ENCODE measurements at places on chromosomes 6 and 20.

DNA sequence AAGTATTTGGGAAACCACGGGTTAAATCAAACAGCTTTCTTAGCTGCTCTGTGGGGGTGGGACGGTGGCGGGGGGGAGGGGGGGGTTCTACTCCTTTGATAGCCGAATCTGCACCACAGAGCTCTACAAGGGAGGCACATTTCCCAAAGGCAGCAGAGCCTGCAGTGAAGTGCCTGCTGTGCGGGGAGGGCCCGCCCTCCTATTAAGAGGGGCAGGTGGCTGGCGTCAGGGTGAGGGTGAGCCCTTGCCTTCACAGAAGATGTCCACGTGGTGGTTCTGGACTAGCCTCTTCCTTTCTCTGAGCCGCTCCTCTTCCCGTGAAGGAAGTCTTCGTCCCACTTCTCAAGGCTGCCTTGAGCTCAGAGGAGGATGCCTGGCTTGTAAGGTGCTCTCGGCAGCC is 174.9 kb upstream of the THBS2 start:
- no peak for DNase-seq

- DNase-seq, result no peak
Measured at GRCh38 chr6:146948790-146949342, 255.4 kb upstream of the STXBP5 start.

GRCh38 chr6:3825851-3826581 is 23.2 kb upstream of the FAM50B start:
- no peak for DNase-seq

- DNase-seq, result no peak
Measured at GRCh38 chr6:109052852-109053251, 41.8 kb downstream of the SESN1 start.

DNA sequence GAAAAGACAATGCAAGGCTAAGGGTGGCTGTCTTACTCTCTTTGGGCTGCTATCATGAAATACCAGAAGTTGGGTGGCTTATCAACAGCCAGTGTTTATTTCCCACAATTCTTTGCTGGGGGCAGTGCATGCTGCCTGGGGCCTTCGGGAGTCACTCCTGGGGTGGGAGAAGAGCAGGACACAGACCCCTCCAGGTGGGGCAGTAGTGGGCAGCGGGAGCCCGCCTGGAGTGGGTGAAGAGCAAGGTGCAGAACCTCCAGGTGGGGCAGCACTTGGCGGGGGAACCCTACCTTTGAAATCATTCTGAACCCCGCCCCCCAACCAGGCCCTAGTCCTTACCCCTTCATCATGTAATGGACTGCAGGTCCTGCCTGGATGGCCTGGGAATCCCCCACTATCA is 69.6 kb upstream of the THBS2 start:
- DNase-seq, result no peak

DNA sequence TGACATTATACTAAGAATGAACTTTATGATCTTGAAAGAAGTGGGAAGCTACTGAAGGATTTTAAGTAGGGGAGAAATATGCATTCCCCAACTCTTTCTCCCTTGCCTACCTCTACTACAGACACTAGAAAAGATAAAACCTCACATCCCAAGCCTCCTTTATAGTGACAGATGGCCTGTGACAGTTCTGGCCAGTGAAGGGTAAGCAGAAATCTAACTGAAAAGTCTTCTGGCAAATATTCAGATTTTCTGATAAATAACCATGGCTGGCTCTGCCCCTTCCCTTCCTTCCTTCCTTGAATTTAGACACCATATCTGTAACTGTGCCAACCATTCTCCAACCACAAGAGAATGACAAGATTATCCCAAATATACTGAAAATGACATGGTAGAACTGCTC is 10.2 kb upstream of the BEND6 start:
- no peak for DNase-seq

DNA sequence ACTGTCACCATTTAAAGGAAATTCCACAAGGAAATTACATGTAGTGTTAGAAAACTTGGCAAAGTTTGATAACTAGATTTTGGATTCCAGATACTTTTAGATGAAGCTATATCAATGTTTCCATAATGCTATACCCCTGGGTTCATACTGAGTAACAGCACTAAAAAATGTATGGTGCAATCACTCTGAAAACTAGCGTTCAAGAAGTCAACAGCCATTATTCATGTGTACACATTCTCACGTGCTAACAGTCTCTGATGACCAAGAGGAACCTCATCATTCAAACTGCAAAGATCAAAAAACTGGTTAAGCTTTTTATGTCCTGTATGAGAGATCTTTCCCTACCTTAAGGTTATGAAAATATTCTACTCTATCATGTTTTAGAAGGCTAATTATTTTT is 197.6 kb downstream of the GMDS start:
- no peak for DNase-seq

GRCh38 chr20:7500231-7500663 is 440.0 kb downstream of the HAO1 start:
- no peak for DNase-seq

DNA sequence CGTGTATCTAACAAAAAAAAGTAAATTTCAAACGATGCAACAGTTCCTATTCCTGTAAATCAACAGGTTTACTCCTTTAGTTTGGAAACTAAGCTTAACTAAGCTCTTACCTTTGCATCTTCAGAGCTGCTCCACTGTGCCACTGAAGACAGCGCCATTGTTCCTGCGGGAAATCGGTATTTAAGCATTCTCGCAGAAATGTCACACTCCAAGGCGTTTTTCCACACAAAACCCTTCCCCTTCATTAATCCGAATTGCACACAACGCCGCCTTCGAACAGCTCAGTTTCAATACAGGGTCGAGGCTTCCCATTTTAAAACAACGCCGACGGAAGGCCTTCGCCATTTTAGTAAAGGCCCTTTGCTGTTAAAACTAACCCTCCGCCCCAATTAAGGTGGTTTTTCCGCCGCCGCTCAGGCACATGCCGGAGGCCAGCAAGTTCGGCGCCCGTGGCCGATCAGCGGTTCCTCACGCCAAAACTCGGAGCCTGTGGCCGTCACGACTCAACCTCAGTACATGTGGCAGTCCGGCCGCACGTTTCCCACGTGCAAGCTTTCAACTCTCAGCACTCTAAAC is 35.4 kb upstream of the SYNCRIP start:
- no peak for DNase-seq

DNA sequence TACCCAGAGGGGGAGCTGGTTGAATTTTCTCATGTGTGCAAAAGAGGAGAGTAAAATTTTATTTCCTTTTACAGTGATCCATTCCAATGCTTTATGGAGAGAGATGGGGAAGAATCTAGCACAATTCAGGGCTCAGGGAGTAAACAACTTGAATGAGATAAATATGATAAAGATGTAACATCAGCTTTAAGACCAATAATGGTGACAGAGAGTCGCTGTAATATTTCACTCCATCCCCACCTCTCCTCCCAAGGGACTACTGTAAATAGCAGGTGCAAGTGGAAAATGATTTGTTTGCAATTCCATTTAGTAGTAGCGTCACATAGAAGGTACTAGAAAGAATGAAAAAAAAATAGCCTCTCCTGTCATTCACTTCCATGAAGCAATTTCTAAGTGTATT is 4.8 kb downstream of the CRISP3 start:
- no peak for DNase-seq

GRCh38 chr20:49682798-49683197 is 30.9 kb downstream of the B4GALT5 start:
- DNase-seq, result no peak

- no peak for DNase-seq
Measured at GRCh38 chr20:57323034-57323433, 6.6 kb upstream of the SPO11 start.

- no peak for DNase-seq
Measured at GRCh38 chr6:1263850-1264377, 48.0 kb upstream of the FOXQ1 start.

DNA sequence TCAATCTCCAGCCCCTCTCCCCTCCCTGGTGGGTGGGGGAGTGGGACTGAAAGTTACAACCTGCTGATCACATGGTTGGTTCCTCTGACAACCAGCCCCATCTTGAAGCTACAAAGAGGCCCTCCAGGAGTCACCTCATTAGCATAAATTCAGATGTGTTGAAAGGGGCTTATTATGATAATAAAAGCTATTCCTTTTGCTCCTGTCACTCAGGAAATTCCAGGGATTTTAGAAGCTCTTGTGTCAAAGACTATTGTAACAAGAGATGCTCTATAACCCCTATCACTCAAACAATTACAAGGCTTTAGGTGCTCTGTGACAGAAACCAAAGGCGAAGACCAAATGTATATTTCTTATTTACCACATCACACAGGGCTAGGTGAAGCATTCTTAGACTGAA is 30.1 kb upstream of the MBOAT1 start:
- no peak for DNase-seq

- no peak for DNase-seq
Measured at GRCh38 chr20:23290761-23291574, 59.6 kb upstream of the NXT1 start.

DNA sequence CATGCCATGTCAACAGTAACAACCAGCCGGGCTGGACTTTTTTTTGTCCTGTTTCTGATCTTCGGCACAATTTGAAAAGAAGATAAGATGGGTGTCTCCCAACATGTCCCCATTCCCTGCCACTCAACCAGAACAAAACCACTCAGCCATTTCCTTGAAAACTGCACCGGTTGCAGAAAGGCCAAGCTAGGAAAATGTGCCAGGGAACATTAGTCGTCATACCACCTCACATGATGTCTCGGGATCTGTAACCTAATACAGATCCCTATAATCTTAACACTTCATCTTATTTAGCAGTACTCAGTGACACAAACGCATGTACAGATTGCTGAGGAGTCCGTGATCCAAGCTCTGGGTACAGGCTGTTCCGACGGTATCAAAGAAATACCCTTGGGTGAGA is 46.5 kb downstream of the ALDH8A1 start:
- no peak for DNase-seq

DNA sequence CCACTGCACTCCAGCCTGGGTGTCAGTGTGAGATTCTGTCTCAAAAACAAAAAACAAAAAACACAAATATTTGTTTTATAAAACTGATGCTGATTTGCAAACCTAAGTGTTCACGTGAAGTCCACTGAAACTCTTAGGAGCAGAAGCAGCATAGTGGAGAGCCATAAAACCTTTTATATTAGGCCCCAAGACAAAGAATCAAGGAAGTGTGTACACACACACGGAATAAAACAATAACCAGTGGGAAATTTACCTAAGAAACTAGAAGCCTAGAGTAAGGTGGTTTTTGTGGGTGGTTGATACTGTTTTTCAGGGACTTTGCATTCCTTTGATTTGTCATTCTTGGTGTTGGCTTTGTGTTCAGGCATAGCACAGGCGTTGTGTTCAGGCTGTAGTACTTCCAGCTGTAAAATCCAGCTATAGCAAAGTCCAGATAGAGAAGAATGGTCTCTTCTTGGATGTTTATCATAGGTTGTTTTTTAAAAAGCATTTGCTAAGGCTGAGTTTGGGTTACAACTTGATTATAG is 61.3 kb downstream of the ATRN start:
- DNase-seq, result no peak

DNA sequence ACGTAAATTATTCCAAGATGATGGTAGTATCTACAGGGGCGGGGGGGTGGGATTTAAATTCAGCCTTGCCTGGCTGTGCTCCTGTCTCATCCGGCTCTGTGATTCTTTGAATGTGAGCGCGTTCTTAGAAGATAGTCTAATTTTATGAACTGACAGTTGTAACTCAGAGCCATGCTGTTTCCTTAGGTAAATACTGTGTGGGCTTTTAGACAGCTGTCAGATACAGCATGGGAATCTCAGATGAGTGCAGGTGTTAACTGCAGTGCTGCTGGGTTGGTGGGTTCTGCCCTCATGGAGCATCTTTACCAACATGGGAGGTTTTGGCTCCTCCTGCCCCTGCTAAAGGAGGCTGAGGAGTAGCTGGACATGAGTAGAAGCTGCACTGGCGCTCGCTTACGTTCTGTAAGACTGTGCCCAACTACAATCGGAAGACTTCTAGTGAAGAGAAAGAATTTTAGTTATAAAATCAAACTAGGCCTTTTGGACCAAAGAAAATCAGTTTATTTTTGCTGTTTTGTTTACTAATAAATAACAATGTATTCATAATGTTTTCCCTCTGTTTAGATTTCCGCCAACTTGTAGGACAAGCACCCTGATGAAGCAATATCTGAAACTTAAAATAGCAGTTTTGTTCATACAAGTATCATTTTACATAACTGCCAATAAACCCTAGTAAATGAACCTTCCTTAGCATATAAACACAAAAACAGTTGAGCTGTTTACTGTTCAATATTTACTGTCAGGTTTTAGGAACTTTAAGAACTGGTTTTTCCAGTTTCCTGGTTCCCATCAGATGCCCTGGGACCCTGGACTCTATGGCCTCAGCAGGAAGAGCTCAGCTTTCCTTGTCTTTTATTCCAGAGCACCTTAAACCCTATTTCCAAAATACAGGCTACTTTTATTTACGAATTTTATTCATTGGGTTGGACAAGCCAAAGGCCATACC is 66.1 kb downstream of the FAM120B start:
- no peak for DNase-seq

DNA sequence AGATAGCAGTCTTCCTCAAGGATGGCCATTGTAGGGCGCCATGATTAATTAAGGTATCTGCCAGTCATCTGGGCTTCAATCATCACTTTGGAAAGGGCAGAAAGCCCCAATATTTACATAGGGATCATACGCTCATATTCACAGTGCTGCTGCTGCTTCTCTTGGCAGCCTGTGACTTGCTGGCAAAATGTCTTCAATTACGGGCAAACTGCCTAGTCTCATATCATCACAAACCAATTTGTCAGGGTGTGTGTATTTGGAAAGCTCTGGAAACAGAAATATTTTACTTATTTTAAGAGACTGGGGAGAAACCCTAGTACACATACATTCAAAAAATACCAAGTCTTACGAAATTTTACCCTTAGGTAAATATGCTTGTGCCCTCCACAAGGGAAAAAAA is 77.6 kb downstream of the SAMD5 start:
- DNase-seq, result no peak

DNA sequence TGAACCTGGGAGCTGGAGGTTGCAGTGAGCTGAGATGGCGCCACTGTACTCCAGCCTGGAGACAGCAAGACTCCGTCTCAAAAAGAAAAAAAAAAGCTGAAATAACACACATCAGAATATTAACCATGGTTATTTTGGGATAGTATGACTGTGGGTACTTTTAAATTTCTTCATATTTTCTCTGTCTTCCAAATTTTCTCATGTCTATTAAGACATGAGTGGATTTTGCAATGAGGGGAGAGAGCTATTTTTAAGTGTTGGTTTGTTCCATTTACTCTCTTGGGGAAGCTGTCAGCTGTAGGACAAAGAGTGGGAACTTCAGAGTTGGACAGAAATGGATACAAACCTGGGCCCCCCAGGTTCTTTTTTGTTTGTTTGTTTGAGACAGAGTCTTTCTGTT is 10.3 kb downstream of the ADISSP start:
- DNase-seq, result no peak

- no peak for DNase-seq
Measured at GRCh38 chr6:167122827-167123657, at the start of gene CCR6. Gene CCR6 (plus strand): TSS chr6:167123096. CDS start chr6:167136135, 13,039 bp downstream.

DNA sequence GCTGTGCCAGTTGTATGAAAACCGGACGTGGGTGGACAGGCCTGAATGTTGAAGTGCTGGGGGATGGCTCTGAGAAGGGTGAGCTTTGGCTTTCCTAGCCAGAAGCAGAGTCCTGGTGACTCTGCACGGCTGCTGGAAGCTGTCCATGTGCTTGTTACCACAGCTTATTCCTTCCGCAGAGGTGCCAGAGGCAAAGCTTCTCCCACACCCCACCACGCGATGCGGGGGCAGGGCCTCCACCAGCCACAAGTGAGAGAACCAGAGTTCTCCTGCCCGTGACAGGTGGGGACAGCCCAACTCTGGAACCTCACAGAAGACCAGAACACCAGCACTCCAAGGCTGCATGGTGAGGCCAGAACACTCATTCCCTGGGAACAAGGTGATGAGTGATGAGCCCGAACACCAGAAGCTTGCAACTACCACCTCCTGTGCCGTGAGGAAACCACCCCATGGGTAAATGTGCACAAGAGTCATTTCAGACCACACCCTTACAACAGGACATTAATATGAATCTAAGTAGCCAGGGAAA is 36.7 kb downstream of the JAG1 start:
- DNase-seq, result no peak
